ENCODE measurements at places on chromosomes 12 and 14.

DNA sequence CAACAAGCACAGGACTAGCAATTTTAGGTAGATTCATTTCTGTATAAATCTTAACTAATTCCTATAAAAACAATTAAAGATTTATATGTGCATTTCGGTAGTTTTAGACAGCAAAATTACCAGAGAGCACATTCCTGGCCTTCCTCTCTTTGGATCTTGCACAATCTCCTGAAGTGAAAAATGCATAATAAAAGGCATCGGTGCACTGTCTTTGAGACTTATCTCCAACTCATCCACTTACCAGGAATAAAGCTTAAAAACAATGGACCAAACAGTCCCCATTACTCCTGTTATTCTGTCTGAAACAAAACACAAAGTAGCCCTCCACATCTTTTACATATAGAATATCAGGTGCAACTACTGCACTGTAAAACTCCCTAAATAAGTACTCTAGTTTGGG is 69.3 kb downstream of the HECTD1 start:
- DNase-seq = no peak

GRCh38 chr12:109722022-109722720 is 8.5 kb downstream of the FAM222A start:
- DNase-seq = no peak

DNA sequence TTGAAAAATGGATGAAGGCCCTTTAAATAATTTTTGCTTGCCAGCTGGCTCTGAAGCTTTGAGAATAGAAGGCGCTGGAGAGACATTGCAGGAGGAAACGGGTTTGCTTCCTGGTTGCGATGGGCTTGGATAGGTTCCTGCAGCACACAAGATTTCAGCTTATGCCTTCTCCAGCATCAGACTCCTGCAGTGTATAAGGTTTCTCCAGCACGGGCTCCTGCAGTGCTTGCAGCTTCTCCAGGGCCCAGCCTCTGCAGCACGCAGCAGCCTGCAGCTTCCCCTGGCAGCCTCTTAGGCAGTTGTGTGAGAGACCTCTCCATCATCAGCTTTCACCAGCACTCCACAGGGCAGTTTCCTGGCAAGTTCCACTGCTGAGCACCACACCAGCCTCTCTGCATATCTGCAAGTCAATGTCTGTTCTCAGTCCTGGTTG is 78.7 kb upstream of the ZDHHC17 start:
- DNase-seq = peak; percentile 32

GRCh38 chr14:74418031-74418430 is 8.0 kb downstream of the SYNDIG1L start:
- no peak for DNase-seq

DNA sequence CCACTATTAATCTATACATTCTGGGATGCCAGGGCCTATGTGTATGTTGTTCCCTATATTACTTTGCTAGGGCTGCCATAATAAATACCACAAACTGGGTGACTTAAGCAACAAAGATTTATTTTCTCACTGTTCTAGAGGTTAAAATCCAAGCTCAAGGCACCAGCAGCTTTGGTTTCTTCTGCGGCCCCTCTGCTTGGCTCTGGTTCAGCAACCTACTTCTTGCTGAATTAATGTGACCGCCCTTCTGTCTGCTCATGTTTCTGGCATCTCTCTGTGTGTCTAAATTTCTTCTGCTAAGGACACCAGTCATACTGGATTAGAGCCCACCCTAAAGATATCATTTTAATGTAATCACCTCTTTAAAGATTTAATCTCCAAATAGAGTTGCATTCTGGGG is 84.7 kb downstream of the ZNF664 start:
- DNase-seq = no peak

DNA sequence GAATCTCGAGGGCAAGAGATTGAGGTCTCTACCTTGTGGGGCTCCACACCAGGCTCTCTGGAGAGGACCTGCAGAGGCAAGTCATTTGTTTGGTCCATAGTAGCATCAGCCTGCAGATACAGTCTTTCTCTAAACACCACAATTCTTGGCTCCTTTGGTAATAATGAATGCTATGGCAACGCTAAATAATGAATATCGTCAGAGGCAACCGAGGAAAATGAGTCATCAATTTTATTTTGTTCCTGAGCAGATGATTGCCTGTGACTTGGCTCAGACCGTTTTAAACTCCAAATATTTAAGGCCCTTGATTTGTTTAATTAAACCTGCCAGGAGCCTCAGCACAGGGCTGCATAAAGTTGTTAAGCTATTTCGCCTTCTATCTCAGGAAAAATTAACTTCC is 924.1 kb upstream of the TMEM132C start:
- DNase-seq = no peak

DNA sequence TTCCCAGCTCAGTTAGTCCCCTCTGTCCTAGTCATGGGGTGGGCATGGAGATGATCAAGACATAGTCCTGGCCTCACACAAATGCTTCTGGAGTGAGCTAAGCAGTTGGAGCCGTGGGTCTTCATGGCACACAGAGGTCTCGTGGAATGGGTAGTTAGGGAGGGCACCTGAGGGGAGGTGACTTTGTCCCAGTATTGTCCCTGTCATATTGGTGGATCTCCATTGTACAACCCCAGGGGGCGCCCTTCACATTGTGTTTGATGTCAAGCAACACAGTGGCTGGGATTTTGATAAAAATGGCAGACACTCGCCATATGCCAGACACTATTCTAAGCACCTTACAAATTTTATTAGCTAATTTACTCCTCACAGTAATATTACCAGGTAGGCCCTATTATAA is 175.4 kb upstream of the LHX5 start:
- DNase-seq = no peak

Data from NCI-H510A (cell line).